ENCODE measurements at places on chromosomes 6 and 20.

DNA sequence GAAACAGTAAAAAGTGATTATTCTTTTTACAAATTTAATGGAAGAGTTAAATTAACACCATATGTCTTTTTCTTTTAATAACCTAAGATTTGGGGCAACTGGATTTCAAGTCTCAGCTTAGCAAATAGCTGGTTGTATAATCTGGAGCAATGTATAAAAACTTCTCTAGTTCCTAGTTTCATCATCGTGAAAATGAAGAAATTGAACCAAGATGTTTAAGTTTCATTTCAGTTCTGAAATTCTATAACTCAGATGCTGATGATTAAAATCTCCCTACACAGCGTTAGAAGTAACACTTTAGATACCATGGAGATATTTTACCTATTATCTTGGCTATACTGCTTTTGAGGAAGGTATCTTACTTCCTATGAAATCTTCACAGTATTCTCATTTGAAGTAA, 252.0 kb downstream of the KIF16B start:
- no peak for DNase-seq

- no peak for DNase-seq
Measured at GRCh38 chr6:166109608-166110007, 58.0 kb downstream of the TBXT start.

DNA sequence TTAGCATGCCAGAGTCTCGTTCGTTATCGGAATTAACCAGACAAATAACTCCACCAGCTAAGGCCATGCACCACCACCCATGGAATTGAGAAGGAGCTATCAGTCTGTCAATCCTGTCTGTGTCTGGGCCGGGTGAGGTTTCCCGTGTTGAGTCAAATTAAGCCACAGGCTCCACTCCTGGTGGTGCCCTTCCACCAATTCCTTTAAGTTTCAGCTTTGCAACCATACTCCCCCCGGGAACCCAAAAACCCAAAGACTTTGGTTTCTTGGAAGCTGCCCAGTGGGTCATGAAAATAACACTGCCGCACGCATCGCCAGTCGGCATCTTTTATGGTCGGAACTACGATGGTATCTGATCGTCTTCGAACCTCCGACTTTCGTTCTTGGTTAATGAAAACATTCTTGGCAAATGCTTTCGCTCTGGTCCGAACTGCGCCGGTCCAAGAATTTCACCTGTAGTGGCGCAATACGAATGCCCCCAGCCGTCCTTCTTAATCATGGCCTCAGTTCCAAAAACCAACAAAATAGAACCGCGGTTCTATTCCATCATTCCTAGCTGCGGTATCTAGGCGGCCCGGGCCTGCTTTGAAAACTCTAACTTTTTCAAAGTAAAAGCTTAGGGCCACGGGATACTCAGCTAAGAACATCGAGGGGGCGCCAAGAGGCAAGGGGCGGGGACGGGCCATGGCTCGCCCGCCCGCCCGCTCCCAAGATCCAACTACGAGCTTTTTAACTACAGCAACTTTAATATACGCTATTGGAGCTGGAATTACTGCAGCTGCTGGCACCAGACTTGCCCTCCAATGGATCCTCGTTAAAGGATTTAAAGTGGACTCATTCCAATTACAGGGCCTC, 1958.5 kb upstream of the DEFB115 start:
- no peak for DNase-seq

DNA sequence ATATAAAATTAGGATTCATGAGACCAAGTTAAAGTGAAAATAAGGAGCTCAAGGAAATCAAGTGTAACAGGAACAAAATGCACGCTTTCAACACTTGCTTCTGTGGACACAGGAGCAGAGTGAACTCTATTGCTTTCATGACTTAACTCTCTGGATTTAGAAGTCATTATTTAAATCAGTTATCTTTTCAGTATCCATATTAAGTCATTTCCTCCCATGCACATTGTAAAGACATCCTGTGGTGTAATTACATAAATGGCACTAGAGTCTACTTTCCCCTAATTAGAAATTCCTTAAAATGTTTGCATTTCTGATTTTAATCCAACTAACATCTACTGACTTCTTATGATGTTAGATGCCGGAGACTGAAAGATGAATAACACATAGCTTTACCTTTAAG, 88.0 kb downstream of the INSM1 start:
- DNase-seq = no peak

DNA sequence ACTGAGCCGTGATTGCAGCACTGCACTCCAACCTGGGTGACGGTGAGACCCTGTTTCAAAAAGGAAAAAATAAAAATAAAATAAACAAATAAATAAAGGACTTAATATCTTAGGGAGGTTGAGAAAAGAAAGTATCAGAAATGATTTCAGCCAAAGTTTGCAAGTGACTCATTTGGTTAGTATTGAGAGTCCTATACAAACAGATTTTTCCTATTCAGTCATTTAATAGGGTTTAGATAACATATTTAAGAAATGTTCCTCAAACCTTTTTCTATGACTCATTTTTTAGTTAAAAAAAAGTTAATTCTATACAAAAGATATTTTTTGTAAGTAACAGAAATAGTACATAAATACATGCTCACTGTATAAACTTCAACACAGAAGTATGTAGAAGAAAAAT, 235.1 kb downstream of the GJA1 start:
- DNase-seq = no peak

DNA sequence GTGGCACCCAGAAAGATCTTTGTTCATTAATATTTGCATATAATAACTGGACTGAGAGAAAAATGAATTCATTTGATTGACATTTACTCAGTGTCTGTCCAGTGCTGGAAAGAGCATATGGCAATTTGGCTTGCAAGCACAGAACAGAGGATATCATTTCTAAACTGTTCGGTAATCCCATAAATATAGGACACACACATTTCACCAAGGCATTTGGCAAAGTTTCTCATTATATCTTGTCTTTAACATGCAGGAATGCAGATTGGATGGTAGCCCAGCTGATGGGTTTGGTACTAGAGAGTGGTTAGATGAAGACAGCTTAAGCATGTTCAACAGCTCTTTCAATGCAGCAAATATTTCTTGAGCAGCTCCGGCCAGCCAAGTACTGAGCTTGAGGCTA, 259.2 kb downstream of the PRKN start:
- no peak for DNase-seq

GRCh38 chr6:40556881-40557280, 30.3 kb downstream of the LRFN2 start:
- DNase-seq = no peak

DNA sequence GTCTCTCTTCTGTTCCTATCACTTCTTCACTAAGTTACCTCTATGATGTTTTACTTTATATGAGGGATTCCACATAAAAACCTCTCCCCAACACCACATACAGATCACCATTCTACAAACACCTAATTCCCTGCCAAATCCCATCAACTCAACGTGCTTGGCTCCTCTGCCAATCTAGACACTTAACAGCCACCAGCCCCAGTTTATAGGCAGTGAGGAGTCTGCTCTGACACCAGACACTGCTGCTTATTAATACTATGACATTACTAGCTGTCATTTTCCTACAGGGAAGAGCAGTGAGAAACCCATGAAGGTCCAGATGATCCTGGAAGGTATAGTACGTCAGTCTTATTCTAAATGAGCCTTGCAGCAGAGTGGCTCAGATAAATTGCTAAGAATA, 104.3 kb downstream of the CHD6 start:
- DNase-seq = no peak

- DNase-seq = no peak
Measured at GRCh38 chr6:108707328-108707976, 140.8 kb upstream of the ARMC2 start.

DNA sequence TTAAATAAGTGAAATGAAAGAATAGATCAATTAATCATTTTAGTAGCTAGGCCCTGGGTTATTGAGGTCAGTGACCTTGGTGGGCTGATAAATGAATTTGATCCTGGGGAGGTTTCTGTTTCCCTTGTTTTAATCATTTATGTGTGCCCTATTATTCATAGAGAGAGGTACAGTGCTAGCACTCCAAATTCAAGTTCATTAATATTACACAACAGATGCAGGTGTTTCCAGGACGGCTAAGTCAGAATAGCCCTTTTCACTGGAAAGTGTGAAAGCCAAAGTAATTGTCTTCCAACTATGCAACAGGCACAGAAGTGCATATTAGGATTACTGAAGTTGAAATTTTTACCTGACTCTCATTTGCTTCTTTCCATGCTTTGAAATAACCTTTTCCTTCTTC, 61.7 kb upstream of the SGK1 start:
- no peak for DNase-seq

- no peak for DNase-seq
Measured at GRCh38 chr6:30857549-30857948, 26.8 kb upstream of the DDR1 start.

DNA sequence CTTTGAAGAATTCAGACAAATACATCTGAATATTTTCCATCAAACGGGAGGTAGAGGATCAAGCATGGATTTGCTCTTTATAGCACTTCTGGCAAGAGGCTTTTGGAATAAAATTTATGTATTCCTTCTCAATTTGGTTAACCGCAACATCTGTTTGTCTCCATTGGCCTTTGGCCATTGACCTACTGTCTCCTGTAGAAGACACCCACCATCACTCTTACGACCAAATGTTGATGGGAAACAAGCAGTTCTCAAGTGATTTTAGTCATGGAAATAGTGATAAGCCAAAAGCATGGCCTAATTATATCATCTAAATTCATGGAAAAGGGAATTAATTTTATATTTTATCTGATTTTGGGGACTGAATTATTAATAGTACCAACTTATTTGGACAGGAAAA, 591.9 kb downstream of the CD109 start:
- no peak for DNase-seq

DNA sequence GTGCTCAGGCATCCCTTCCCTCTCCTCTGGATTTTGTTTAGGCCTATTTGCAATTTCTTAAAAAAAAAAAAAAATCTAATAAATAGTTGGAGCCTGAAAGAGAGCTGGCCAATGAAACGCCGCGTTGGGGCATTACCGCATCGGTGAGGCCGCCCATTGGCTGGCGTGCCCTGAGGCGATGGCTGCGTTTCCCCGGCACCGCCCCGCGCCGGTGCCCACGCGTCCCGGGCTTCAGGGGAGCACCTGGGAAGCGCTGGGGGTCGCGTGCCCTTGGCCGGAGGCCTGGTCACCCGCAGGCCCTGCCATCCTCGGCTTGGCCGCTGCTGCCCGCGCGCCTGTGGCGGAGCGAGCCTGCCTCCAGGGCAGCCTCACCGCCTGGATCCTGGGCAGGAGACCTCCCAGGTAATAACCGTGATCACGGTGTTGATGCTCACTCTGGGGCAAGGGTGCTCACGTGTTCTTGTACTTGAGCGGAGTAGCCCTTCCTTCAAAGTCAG, 155.4 kb downstream of the NRN1 start:
- DNase-seq = no peak

- no peak for DNase-seq
Measured at GRCh38 chr6:26613689-26614683, 17.2 kb downstream of the ABT1 start.

GRCh38 chr20:36112112-36112511, 42.4 kb upstream of the EPB41L1 start:
- no peak for DNase-seq

DNA sequence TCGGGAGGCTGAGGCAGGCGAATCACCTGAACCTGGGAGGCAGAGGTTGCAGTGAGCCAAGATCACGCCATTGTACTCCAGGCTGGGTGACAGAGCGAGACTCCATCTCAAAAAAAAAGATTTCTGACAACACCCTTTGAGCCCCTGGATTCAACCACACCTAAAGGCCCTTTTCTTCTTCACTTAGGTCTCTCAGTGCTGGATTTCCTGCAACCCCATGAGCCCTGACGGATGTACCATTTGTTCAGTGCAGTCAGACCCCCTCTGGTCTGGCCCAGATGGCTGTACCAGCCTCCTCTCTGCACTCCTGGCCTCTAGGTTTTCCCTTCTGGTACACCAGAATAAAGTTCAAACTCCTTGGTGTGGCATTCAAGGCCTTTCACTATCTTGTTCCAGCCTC, 9.1 kb upstream of the NOL4L start:
- no peak for DNase-seq

DNA sequence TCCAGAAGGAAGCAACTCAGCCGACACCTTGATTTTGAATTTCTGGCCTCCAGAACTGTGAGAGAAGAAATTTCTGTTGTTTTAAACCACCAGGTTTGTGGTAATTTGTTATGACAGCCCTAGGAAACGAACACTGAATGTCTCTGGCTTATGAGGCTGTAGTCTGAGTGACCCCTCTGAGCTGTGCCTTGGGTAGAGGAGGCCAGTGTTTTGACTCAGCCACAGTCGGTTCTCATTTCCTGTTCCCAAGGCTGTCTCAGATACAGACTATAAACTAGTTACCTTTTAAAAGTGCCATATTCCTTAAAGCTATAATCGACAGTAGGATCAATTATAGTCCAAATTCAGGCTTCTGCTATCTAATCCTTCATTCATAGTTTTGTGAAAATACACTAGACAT, 391.2 kb upstream of the MAP3K7 start:
- DNase-seq = no peak

DNA sequence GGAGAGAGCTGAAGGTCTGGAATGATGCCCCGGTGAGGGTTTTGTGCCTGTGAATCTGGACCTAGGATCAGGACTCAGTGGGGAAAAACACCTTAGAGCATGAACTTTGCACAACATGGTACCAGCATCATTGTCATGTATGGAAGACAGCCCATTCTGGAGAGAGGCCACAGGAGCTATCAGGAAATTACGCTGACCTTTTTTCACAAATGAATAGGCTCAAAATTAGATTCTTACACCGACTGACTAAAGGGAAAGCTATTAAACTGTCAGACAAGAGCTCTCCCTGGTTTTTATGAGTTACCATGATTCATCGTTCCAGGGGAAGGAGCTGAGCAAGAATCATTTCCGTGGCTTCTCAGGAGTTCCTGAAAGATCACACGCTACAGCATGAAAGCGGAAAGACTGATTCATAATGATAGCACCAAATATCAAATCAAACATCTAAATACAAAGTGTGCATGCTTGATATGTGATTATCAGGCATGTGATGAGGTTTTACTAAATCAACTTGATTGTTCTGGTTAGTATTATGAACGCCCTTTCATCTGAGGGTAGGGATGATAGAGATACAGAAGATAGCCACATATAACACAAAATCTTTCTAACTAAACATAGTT, 224.9 kb upstream of the SMLR1 start:
- DNase-seq = no peak

DNA sequence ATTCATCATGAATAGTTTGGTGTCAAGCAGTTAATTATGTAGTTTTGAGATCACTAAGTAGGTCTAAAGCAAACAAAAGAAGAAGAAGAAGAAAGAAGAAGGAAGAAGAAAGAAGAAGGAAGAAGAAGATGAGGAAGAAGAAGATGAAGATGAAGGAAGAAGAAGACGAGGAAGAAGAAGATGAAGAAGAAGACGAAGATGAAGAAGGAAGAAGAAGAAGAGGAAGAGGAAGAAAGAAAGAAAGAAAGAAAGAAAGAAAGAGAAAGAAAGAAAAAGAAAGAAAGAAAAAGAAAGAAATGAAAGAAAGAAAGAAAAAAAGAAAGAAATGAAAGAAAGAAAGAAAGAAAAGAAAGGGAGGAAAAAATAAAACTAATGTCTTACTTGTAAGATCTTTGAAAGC, 9.2 kb downstream of the TMC2 start:
- no peak for DNase-seq

GRCh38 chr6:117264692-117265409, 507 bp upstream of the VGLL2 start:
- no peak for DNase-seq

- no peak for DNase-seq
Measured at GRCh38 chr6:44914141-44914540, 414.0 kb upstream of the RUNX2 start.

Measured in thoracic aorta (tissue), 2 donors.